ENCODE measurements at places on chromosomes 11 and 22.

GRCh38 chr22:42889304-42889703 is 32.2 kb upstream of the ARFGAP3 start:
- no peak for DNase-seq

GRCh38 chr11:43419460-43419859 is 60.7 kb downstream of the TTC17 start:
- DNase-seq = peak; percentile 1

GRCh38 chr11:116615211-116615865 is 157.4 kb downstream of the BUD13 start:
- DNase-seq = no peak

DNA sequence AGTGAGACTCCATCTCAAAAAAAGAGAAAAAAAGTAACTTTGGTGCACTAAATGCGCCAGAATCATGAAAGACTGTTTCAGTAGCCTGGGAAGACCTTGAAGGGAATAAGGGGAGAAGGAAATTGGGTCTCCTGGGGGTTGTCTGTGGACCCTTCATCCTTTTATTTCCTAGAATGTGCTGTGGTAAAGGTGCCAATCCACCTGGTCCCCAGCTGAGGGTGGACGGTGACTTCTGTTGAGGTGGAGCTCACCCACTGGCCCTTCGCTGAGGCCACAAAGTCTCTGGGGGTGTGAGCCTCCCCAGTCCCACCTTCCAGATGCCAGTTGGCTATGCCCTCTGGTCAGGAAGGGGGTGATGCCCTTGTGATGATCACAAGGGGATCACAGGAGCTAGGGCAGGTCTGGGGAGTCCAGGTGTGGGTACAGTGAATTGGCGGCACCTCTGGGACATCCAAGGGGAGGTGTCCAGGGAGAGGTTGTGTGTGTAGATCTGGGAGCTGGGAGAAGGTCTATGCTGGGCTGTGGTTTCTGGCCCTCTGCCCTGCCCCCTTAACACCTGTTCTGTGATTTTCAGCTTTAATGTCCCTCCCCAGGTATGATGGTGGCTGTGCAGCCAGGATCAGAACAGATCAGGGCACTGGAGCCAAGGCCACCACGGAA is 34.2 kb upstream of the LMO1 start:
- DNase-seq = no peak

DNA sequence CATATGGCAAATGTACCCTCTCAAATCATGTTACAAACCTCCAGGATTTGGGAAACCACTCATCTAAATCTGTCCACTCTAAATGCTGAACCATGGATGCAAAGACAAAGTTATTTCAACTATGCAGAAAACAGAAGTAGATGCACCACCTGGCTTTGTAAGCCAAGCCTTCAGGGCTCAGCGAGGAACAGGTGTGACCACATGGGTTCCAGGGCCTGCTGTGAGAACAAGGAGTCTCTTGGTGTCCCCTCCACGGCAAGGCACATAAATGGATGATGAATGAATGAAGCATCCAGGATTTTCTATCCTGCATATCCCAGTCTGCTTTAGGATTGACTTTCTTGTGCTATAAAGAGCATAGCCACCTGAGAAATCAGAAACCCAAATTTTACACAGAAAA is 284.5 kb downstream of the LARGE1 start:
- DNase-seq = no peak

DNA sequence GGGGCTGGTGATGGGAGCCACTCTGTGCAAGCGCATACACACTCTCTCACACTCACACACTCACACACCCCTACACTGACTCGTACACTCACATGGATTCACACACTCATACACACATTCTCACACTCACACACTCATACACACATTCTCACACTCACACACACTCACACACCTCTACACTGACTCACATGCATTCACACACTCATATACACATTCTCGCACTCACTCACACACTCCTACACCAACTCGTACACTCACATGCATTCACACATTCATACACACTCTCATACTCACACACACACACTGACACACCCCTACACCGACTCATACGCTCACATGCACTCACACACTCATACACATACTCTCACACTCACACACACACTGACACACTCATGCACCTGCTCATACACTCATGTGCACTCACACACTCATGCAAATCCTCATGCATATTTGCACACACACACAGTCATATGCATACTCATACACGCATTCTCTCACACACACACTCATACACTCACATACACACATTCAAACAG is 5.1 kb downstream of the KRTAP5-11 start:
- no peak for DNase-seq

- no peak for DNase-seq
Observed at GRCh38 chr22:46273432-46274148, 5.8 kb downstream of the TTC38 start.

DNA sequence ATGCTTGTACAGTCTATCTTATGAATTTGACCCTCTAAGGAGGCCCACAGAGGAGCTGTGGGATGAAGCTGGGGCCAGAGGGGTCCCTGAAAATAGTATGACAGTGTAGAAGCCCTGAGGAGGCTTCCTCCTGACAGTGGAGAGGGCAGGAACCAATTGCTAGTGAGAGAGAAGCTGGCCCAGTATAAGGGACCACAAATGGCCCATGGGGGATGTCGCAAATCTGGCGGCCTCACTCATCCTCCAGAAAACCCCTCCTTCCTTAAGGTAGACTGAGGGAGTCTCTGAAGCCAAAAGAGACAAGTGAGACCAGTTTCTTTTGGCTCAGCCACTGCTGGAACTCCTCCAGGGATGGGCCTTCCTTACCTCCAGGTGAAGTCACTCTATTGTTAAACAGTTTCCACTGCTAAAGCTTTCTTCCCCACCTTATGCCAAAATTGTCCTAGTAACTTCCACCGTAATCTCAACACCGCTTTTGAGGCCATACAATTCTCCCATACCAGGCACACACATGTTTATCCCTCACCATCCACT is 17.8 kb upstream of the CASTOR1 start:
- no peak for DNase-seq
